ENCODE measurements at places on chromosomes 11 and 22.

DNA sequence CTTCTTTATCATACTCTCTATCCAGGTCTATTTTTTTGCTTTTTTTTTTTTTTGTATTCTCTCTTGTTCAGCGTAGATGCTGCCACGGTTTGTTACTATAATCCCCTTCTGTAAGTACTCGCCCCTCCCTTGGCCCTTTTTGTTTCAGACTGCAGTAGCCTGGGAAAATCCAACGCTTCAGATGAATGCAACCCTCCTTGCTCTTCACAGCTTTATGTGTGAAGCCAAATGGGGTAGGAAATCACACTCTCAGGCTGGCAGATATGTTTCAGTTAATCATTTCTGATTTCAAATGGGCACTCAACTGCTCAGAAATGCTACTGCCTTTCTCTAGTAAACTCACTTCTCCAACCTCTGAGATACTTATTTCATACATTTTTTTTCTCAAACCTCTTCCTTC, 149.1 kb downstream of the LARGE1 start:
- no peak for DNase-seq

- DNase-seq: peak; percentile 53
Measured at GRCh38 chr22:25362215-25362882, 142.9 kb downstream of the CRYBB2 start.

GRCh38 chr11:69972351-69972802, 105.7 kb upstream of the ANO1 start:
- no peak for DNase-seq

DNA sequence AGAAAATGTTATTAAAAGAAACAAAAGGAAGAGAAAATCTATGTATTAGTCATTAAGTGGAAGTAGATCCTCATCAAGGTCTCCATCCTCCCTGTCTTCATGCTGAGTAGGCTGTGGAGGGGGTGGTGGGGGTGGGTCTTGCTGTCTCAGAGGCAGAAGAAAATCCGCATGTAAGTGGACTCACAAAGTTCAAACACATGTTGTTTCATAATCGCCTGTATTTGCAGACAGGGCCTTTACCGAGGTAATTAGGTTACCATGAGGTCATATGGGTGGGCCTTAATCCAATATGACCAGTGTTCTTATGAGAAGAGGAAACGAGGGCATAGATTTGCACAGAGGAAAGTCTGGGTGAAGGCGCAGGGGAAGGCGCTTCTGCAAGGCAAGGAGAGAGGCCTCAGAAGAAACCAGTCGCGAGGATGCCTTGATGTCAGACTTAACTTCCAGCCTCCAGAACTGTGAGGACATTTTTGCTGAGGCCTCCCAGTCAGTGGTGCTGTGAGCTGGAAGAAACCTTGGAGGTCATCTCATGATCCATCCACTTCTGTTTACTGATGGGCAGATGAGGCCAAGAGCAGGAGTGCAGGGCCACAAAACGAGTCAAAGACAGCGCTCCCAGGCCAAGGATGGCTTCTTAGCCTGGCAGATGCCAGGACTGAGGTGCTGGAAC, 49.3 kb upstream of the THY1 start:
- no peak for DNase-seq

DNA sequence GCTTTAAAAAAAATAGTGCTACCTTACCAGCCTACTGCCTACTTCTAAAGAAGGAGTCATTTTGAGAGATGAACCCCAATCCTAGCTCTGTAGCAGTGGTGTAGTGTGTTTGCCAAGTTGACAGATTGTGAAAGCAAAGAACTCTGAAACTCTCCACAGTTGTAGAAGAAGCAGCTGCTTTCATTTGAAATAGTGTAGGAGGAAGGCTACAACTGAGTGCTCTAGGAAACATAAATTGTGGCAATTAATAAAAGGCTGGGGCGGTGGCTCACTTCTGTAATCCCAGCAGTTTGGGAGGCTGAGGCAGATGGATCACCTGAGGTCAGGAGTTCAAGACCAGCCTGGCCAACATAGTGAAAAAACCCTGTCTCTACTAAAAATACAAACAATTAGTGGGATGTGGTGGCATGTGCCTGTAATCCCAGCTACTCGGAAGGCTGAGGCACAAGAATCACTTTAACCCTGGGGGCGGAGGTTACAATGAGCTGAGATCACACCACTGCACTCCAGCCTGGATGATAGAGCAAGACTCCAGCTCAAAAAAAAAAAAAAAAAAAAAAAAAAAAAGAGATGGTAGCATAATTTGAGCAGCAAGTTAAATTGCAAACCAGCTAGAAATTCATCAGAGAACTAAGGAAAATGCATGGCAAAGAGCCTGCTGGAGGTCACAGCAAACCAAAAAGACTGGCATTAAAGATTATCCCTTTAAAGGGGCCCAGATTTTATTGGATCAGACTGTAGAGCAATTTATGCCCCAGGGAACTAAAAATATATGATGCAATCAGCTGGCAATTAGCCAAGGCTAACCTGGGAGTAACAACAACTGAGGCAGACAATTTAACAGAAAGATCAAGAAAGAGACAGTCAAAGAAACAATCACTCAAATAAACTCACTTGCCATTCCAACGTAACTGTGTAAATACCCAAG, 112.6 kb downstream of the LUZP2 start:
- DNase-seq: no peak

- no peak for DNase-seq
Measured at GRCh38 chr11:41921746-41922390, 462.4 kb upstream of the LRRC4C start.

GRCh38 chr11:72932132-72932570, 117.9 kb downstream of the ATG16L2 start:
- no peak for DNase-seq

DNA sequence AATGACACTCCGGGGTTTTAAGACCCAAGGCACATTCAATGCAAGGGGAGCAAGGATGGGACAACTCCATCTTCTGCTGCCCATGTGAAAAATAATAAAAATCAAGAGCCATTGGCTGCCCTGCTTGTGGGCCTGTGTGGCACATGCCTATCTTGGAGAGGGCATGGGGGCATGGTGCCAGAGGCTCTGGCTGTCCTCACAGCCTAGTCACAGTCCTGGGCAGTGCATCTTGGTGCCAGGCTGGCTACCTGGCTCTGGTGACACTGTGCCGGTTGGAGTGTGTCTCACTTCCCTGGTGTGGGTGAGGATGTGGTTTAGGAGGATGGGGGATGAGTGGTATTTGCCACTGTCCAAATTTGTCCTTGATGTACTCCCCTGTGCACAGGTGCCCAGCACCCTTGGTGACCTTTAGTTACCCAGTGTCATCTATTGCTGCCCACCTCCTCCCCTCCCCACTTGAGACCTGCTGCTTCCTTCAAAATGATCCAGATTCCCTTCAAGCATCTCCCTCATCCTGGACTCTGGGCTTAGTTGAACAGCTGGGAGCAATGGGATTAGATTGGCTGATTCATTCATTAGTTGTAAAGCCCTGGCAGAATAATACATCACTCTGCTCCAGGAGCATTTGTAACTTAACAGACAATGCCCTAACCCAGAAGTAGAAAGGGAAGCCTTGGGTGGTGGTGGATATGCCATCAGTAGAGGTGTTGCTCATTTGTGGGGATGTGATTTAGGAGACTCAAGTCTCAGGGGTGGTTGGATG, 4.6 kb downstream of the TMEM86A start:
- DNase-seq: no peak

DNA sequence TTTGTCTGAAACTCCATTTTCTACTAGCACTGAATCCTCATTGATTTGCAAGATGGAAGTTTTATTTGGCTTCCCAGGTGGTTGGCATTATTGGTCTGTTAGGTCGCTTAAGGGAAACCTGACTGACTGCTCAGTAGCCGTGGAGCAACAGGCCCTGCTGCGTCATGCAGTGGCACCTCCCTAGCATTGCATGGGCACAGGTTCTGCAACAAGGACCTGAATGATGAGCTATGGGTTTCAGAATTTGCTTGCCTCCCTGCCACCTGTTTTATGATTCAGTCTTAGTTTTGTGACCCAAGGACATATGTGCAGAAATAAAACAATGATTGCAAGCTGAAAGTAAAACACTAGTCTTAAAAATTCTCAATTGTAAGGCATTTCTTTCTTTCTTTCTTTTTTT, 128.5 kb downstream of the SLC1A2 start:
- no peak for DNase-seq

- no peak for DNase-seq
Measured at GRCh38 chr11:110979696-110980095, 265.8 kb upstream of the POU2AF2 start.

GRCh38 chr22:43838571-43839307, 23.6 kb downstream of the SULT4A1 start:
- DNase-seq: no peak

- no peak for DNase-seq
Measured at GRCh38 chr22:44753189-44754042, 1.0 kb downstream of the ARHGAP8 start.

DNA sequence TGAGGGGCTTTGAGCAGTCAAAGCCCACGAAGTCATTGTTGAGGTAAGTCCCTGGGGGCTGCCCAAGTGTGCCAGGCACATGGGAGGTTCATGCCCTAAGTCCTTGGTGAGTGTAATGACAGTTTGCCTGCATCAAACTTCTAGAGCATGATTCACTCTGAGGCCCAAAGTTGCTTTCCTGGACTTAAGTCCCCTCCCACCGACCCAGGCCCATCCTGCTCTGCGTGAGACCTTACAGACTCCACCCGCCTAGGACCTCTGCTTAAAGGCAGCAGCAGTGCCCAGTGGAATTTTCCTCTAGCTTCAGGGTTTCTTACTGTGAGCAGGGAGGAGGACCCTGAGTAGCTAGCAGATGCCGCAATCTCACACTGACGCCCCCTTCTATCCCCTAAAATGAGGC, 5.7 kb upstream of the PVALB start:
- DNase-seq: no peak

GRCh38 chr11:76566811-76567210, 103.7 kb downstream of the LRRC32 start:
- DNase-seq: no peak

DNA sequence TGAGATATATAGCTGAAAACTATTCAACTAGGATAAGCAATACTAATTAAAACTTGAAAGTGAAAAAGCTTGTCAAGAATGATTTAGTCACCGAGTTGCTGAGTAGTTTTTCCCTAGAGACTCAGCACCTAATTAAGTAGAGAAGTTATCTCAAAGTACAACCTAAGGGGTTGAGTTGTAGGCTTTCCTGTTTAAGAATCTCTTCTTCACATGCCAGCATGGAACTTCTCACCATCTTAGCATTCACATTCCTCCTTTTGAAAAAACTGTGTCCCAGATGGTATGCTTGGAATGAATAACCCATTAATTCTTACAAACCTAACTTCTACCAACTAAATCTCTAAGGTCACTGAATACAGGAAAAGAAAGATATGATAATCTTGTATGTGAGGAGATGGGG, 303.3 kb upstream of the ZC3H12C start:
- DNase-seq: no peak

DNA sequence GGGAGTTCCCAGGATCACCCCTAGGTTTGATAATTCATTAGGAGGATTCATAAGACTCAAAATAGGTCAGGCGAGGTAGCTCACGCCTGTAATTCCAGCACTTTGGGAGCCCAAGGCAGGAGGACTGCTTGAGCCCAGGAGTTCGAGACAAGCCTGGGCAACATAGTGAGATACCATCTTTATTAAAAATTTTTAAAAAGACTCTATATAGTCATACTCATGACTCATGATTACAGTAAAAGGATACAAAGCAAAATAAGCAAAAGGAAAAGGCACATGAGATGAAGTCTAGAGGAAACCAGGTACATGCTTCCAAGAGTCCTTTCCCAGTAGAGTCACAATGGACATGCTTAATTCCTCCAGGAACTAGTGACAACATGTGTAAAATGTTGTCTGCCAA, 13.9 kb upstream of the PTS start:
- no peak for DNase-seq

Data from stimulated activated CD8-positive, alpha-beta memory T cell treated with anti-CD3 and anti-CD28 coated beads, Interleukin-15, amount 100 ng/mL, for 1 hour (primary cell).